A549 treated with AZD2906 at 1 μM for 4 hours (cell line): ENCODE measurements at places on chromosomes 7 and 10. TPM values are rescaled to one million over a fixed set of nuclear protein-coding genes. Genes with fewer than 3 reads are reported as not detected.

The ADRA2A gene
- 0.12 to 0.20 TPM (median 0.18 TPM) in 5 replicates for total RNA-seq

The VPS37D gene
- 2.9 to 6.0 TPM (median 5.1 TPM) in 5 replicates for total RNA-seq

The TMEM139 gene
- total RNA-seq: 0.66 to 1.2 TPM (median 1.2 TPM) in 5 replicates

The PIK3AP1 gene
- 0.55 to 0.90 TPM (median 0.58 TPM) in 5 replicates for total RNA-seq

The TUBAL3 gene
- total RNA-seq: 0.23 to 0.31 TPM (median 0.31 TPM) in 5 replicates

The GARIN1A gene
- total RNA-seq: 0.10 to 0.67 TPM (median 0.49 TPM) in 5 replicates
